Esophagus squamous epithelium (tissue), 5 donors: ENCODE measurements at places on chromosomes 2 and 18. TPM values are rescaled to one million over a fixed set of nuclear protein-coding genes. Genes with fewer than 3 reads are reported as not detected.

DNA sequence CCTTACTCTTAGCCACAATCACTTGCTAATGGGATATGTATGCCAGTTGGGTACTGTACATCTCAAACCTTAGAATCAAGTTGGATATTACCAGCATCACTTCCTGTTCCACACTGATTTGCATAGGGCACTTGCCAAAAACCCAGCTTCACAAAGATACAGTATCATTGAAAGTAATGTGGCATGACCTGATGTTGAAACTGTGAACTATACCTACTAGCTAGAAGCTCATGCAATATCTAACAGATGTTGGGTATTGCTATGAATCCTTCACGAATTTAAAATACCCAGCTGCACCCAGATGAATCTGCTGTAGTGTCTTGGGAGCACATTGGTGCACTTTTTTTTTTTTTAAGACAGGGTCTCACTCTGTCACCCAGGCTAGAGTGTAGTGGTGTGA is 6.5 kb upstream of the STAMBP start:
- peaks cover 3% of the 10 kb centered on the region for H3K4me1 ChIP-seq
- H3K27me3 ChIP-seq: peaks cover 14% of the 10 kb centered on the region
- H3K27ac ChIP-seq: no peak overlapping the region
- no peaks in the 10 kb centered on the region for H3K36me3 ChIP-seq
- no peak for DNase-seq
- no peak overlapping the region for H3K4me3 ChIP-seq

DNA sequence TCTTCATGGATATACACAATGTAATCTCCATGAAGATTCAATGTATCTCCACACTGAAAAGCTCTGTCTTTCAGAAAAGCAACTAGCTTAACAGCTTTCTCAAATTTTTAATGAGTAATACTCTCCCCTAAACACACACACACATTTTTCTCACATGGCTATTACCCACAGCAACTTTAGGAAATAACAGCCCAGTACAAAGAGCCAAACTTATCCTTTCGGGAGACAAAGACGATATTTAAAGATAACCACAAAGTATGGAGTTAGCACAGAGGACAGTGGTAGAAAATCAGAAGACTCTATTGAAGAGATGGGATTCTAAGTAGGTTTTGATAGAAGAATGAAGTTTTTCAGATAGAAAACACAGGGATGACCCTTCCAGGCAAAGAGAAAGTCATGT is 394.9 kb upstream of the TRIB2 start:
- H3K4me1 ChIP-seq: peaks cover 18% of the 10 kb centered on the region
- H3K27ac ChIP-seq: no peak overlapping the region
- no peaks in the 10 kb centered on the region for H3K27me3 ChIP-seq

DNA sequence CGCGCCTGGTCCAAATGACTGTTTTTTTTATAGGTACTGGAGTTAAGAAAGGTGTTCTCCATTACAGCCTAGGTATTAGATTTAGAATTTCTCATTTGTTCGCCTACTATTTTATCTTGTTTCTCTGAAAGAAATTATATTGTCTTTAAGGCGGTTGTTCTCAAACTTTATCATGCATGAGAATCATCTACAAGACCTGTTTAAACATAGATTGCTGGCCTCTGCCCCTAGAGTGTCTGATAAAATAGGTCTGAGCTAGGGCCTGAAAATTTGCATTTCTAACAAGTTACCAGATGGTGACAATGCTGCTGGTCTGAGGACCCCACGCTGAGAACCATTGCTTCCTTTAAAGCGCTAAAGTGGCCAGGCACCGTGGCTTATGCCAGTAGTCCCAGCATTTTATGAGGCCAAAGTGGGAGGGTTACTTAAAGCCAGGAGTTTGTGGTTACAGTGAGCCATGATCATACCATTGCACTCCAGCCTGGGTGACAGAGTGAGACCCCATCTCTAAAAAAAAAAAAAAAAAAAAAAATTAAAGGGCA is 34.0 kb upstream of the RNF138 start:
- DNase-seq: no peak
- no peaks in the 10 kb centered on the region for H3K4me1 ChIP-seq
- H3K27ac ChIP-seq: no peak overlapping the region
- H3K4me3 ChIP-seq: no peak overlapping the region

- peak overlapping the region; percentile 29 for H3K27ac ChIP-seq
- no peak overlapping the region for H3K4me3 ChIP-seq
- no peaks in the 10 kb centered on the region for H3K27me3 ChIP-seq
- no peaks in the 10 kb centered on the region for H3K4me1 ChIP-seq
- peaks cover 61% of the 10 kb centered on the region for H3K36me3 ChIP-seq
- no peak for DNase-seq
These were observed 76.0 kb downstream of the UXS1 start for GRCh38 chr2:106117882-106118684.

DNA sequence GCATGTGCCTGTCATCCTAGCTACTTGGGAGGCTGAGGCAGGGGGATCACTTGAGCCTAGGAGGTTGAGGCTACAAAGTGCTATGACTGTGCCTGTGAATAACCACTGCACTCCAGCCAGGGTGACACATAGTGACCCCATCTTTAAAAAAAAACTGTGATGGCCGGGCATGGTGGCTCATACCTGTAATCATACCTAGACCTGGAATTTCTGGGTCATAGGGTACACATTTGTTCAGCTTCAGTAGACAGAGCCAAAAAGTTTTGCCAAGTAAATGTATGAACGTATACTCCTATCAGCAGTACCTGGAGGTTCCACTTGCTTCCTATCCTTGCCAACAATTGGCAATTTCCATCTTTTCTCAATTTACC is 6.4 kb upstream of the IGFBP2 start:
- H3K4me1 ChIP-seq: peaks cover under 1% of the 10 kb centered on the region
- no peak overlapping the region for H3K27ac ChIP-seq
- no peaks in the 10 kb centered on the region for H3K27me3 ChIP-seq
- DNase-seq: no peak
- H3K36me3 ChIP-seq: no peaks in the 10 kb centered on the region
- H3K4me3 ChIP-seq: no peak overlapping the region

DNA sequence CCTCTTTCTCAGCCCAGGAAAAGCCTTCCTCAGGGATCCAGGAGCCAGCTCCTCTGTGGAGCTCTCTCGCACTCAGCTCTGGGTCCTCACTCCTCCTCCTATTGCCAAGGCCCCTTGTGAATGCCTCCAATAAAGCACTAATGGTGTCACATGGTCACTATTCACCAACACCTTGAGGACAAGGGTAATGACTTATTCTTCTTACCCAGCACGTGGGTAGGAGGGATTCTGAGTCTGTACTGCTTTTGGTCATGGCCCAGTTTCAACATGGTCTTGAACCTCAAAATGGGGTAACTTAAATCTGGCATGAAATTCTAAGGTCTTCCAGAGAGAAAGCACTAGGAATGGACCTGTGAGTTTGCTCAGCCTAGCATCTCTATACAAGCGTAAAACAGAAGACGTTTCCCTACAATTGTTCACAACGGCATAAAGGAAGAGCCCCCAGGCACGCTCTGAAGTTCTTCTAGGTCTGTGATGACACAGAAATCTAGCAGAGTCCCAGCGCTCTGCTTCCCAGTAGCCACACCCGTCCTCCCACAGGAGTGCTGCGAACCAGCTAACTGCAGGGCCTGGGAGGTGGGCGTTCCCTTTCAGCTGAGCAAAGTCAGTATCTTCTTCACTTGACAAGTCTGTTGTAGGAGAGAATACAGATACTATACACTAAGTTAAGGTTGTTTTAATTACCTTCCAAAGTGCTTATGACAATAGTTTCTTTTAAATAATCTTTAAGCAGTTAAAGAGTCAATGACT is 14.6 kb upstream of the KIDINS220 start:
- H3K27me3 ChIP-seq: no peaks in the 10 kb centered on the region
- no peak overlapping the region for H3K27ac ChIP-seq
- H3K36me3 ChIP-seq: no peaks in the 10 kb centered on the region
- H3K4me1 ChIP-seq: no peaks in the 10 kb centered on the region

GRCh38 chr2:122031544-122032263 is 276.3 kb downstream of the TSN start:
- H3K27me3 ChIP-seq: no peaks in the 10 kb centered on the region
- H3K4me1 ChIP-seq: no peaks in the 10 kb centered on the region
- H3K27ac ChIP-seq: no peak overlapping the region
- H3K36me3 ChIP-seq: no peaks in the 10 kb centered on the region
- H3K4me3 ChIP-seq: no peak overlapping the region

DNA sequence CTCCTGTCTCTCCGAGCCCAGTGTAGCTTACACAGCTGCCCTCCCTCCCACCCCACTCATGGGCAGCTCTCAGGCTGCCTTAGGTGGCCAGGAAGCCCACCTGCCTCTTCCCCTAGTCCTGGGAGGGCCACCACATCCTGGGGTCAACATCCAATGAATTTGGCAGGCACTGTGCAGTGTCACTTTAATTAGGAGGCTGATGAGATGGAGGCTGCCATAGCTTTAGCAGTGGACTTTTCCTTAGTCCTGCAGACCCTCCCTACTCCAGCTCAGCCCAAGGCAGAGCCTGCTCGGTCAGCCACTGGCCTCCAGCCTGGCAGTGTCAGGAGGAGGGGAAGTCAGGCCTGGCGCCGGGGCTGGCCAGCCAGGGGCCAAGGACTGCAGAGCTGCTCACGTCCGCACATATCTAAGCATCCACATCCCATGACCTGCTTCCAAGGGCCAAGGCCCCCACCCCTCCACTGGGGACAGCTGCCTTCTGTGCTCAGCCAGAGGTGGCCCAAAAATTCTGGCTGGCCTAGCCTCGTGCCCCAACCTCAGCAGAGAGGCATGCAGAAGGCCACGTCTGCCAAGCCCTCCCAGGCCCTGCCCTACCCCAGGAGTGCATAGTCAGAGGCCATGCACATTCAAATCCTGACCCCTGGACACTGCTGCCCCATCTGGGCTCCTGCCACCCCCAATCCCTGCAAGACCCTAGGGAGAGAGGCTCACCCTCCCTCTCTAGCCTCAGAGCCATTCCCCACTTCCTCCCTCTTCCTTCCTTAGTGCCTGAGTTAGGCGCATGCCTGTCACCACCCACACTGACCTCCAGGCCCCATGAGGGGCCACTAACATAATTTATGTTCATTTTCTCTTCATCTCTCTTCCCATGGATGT is 33.1 kb downstream of the ADRA2B start:
- H3K27me3 ChIP-seq: no peaks in the 10 kb centered on the region
- H3K4me3 ChIP-seq: no peak overlapping the region
- no peak overlapping the region for H3K27ac ChIP-seq
- no peaks in the 10 kb centered on the region for H3K4me1 ChIP-seq
- no peaks in the 10 kb centered on the region for H3K36me3 ChIP-seq

GRCh38 chr2:228675646-228676045 is 494.2 kb upstream of the SPHKAP start:
- no peak overlapping the region for H3K27ac ChIP-seq
- no peak for DNase-seq
- H3K27me3 ChIP-seq: no peaks in the 10 kb centered on the region
- H3K4me3 ChIP-seq: no peak overlapping the region
- no peaks in the 10 kb centered on the region for H3K4me1 ChIP-seq

- H3K4me1 ChIP-seq: no peaks in the 10 kb centered on the region
- H3K36me3 ChIP-seq: no peaks in the 10 kb centered on the region
- H3K4me3 ChIP-seq: no peak overlapping the region
- no peak for DNase-seq
- H3K27ac ChIP-seq: no peak overlapping the region
These were observed 23.7 kb upstream of the BOK start for GRCh38 chr2:241534701-241535375.

DNA sequence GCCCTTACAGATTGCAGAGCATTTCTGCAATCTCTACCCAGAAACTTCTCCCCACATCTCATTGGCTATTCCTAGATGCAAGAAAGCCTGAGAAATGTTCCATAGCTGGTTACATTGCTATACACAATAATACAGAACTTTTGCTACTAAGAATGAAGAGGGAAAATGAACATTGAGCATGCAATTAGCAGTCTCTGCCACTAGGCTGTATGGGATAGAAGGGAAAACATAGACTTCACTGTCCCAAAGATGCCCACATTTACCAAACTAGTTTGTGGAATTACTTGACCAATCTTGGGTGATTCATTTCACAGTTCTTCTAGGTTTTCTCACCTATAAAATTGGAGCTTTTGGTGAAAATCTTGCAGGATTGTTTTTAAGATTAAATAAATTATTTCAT is 265.7 kb upstream of the NT5C1B start:
- no peaks in the 10 kb centered on the region for H3K36me3 ChIP-seq
- no peak overlapping the region for H3K27ac ChIP-seq
- no peak overlapping the region for H3K4me3 ChIP-seq

- no peaks in the 10 kb centered on the region for H3K36me3 ChIP-seq
- H3K27me3 ChIP-seq: no peaks in the 10 kb centered on the region
- H3K27ac ChIP-seq: no peak overlapping the region
- H3K4me3 ChIP-seq: no peak overlapping the region
- DNase-seq: no peak
These were observed 96.0 kb downstream of the ACKR3 start for GRCh38 chr2:236665572-236666118.

DNA sequence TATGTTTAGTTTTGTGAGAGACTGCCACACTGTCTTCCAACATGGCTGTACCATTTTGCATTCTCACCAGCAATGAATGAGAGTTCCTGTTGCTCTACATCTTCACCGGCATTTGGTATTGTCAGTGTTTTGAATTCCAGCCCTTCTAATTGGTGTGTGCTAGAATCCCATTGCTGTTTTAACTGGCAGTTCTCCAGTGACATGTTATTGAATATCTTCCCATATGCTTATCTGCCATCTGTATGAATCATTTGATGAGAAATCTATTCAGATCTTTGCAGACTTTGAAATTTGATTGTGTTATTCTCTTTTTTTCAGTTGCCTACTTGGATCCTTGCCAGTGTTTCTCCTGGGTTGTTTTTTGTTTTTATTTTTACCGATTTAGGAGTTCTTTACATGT is 99.0 kb downstream of the SNTG2 start:
- H3K27ac ChIP-seq: no peak overlapping the region
- H3K4me1 ChIP-seq: no peaks in the 10 kb centered on the region
- no peak for DNase-seq

DNA sequence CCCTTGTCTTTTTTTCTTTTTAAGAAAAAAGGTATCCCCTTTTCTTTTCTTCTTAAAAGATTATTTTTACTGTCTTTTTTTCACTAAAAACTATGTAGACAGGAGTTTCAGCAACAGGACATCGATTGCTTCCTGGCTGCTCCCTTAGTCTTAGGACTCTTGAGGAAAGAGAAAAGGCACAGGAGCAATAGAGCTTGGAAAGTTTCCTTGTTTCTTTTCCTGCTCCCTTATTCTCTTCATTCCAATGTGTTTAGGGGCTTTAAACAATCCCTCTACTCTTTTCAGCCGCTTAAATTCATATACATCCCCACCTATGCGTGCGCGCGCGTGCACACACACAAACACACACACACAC is 225.9 kb upstream of the FBXO11 start:
- no peak overlapping the region for H3K27ac ChIP-seq

Gene TNS1
- 74.4 TPM for total RNA-seq

Gene CYRIA
- 2.3 TPM for total RNA-seq

Gene AFG3L2
- 41.5 TPM for total RNA-seq

Gene REG1B
- total RNA-seq: not detected

Gene LOXHD1
- total RNA-seq: 0.19 TPM

Gene EMILIN1
- 6.2 TPM for total RNA-seq
